Pons (tissue), 1 donor: ENCODE measurements at places on chromosomes 3 and 15.

DNA sequence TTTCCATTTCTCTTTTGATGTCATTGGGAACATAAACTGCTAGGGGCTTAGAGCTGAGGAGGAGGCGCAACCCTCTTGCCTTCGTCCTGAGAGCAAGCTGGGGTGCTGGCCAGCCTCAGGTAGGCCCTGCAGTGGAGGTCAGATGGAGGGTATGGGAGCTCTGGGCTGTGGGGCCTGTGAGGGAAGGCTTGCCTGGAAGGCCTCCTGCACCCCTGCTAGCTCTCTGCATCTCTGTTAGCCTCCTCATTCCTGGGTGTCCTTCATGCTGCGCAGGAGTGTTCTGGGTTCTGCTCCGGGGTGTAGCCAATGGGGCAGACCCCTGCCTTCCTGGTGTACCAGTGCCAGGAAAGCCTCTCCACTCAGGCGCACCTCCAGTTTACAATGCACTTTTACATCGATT lies 11.8 kb downstream of the GP5 start:
- no peak for DNase-seq

GRCh38 chr3:152403632-152404066 lies 134.9 kb downstream of the MBNL1 start:
- no peak for DNase-seq

- no peak for DNase-seq
Observed at GRCh38 chr15:45660231-45660979, 25.6 kb downstream of the SQOR start.

DNA sequence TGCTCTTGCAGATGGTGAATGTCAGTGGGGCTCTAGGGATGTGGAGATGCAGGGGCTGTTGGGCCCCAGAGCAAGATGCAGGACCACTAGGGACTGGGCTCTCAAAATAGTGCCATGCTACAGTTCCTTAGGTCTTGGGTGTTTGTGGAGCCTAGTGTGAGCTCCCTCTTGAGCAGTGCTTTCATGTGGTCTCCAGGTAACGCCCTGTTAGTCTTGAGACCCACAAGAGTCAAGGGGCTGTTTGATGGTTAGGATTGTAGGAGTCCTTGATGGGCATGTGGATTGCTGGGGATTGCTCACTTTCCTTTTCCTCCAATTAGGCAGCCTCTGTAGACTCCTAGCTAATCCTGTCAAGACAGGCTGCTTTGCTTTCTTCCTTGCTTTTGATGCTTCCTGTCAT lies 56.0 kb downstream of the CCDC66 start:
- no peak for DNase-seq

DNA sequence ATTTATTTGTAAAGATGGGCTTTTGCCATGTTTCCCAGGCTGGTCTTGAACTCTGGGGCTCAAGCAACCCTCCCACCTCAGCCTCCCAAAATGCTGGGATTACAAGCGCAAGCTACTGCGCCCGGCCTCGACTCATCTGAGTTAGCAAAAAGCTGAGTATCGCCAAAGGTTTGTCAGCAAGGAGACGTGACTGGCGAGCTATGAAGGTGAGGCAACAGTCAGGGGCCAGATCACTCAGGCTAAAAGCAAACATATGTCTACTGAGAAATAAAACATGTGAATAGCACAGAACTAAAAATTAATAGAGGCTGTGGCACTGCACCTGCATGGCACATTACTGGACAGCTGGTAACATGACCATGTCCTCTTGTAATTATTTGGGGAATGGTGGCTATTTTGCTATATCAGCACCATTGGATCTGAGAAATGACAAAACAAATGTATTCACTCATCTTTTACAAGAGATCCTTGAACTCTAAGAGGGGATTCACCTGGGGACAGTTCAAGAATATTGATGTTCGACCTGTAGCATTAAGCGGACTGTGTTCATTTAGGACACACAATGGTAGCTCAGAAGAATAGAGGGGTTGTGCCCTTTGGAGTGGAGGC lies 10.0 kb upstream of the SLC25A26 start:
- no peak for DNase-seq

DNA sequence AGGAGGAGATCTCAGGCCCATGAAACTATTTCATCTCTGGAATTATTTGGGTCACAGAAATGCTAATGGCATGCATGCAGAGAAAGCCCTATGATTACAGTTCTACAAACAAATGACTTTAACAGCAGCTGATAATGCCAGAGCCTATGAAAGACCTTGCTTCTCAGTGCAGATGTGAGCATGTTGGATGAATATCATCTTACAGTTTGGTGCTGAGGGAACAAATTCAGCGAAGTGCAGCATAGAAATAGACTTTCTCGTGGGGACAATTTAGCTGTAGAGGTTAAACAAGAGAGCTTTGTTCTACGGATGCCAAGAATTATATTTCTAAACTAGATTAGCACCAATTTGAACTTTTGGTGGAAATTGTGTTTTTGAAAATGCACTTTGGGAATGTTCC lies 27.7 kb downstream of the PTX3 start:
- no peak for DNase-seq
